ENCODE measurements at places on chromosomes 16 and 17.

DNA sequence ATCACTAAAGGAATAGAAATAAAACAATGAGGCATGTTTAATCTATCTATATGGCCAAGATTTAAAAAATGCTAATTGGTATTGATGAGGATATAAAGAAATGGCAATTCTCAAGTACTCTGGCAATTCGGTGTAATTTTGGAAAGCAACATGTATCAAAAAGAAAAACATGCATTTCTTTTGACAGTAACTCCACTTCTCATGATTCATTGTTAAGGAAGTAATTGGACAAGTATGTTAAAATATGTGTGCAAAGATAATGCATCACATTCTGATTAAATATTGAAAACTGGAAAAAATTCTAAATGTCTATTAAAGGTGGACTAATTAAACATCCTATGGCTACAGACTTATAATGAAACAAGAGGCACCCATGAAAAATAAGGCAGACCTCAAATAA lies 81.2 kb downstream of the CREBBP start:
- DNase-seq: no peak

- peak; percentile 32 for DNase-seq
Measured at GRCh38 chr17:48241131-48241591, 133.6 kb downstream of the SNX11 start.

- DNase-seq: no peak
Measured at GRCh38 chr17:59810894-59811153, 81.9 kb downstream of the TUBD1 start.

DNA sequence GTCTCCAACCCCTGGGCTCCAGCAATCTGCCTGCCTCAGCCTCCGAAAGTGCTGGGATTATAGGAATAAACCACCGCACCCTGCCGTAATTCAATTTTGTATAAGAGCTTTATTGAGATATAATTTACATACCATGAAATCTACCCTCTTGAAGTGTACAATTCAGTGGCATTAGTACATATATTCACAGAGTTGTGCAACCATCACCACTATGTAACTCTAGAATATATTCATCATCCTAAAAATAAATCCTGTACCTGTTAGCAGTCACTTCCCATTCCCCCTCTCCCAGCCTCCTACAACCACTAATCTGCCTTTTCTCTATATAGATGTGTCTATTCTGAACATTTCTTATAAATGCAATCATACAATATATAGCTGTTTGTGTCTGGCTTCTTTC lies 26.1 kb downstream of the TOM1L2 start:
- DNase-seq: no peak

DNA sequence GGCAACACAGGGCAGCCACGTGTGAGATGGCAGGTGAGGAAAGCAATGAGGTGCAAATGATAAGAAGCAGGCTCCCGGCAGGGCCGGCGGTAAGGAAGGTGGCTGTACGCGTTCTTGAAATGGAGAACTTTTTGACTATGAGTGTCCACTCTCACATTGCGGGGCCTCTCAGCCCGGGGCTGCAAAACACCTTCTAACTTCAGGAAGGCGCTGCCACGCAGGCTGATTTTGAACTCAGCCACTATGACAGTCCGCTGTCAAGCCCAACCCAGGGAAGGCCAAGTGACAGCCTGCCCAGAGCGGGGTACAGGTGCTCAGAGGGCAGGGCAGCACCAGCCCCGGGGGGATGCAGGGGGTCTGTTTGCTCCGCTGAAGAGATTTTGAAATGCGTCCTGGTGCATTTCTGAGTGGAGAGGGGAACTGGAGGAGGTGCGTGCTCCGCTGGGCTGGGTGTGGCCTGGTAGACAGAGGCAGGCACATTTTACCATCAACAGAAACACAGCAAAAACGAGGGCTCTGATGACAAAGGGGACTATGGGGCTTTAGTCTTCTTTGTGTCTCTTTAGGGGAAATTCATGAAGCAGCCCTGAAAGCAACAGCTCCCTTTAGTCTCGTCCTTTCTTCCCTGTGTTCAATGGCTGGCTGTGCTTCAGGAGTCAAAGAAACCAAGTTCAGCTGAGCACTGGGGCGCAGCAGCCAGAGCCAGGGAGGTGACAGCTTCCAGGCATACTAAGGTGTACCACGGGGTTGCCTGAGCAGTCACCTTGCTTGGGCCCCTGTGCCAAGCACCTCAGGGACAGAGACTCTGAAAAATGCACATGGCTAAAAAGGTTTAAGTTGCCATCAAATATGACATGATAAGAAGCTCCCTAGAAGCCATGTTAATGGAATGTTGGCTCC lies 14.6 kb upstream of the SREBF1 start:
- no peak for DNase-seq
